Cerebellar cortex (tissue), 1 donor: ENCODE measurements at places on chromosomes 1 and 21.
A peak's percentile ranks its signal among the peaks of the same experiment; 100 is the strongest.

DNA sequence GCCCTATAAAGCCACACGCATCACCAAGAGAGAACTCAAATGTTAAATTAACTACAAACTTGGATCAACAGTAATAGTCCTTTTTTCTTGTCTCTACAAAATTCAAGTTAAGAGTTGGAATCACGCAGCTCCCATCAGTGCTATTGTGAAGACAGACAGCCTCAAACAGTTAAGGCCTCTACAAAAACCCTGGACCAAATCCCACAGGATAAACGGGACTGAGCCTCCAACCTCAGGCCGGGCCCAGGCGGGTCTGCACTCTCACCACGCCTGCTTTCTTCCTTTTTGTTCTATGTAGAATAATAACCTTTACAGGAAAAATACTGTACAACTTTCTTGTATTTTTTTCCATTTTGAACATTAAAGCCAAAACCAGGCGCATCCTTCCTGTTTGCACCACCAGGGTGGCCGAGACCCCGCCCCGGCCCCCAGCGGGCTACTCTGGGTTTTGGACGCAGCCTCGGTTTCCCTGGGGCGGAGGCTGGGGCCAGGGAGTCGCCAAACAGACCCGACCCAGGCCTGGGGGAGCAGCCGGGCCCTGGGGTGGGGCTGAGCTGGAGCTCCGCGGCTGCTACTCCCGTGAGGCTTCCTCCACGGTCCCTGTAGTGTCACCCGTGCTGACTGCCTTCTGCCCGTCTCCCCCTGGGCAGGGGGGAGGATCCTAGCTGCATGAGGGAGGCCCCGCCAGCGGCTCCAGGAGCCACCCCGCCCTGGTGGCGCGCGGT is 158.4 kb downstream of the CASZ1 start:
- DNase-seq, result no peak

DNA sequence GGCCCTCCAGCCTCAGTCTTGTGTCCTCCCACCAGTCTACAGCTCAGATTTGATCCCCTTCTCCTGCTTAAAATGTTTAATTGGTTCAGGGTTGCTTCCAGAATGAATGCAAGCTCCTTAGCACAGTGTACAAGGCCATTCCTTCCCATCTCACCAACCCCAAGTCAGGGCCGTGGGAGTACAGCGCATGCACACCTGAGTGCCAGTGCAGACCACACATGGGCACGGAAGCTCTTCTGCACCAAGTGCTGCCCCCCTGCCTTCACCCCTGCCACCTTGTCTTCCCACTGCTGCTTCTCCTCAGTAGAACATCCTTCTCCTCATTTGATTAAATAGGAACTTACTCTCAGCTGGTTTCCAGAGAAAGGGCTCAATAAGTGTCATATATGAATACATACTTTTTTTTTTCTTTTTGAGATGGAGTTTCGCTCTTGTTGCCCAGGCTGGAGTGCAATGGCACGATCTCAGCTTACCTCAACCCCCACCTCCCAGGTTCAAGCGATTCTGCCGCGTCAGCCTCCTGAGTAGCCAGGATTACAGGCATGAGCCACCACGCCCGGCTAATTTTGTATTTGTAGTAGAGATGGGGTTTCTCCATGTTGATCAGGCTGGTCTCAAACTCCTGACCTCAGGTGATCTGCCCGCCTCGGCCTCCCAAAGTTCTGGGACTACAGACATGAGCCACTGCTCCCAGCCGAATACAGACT is 9.3 kb downstream of the PMF1 start:
- no peak for DNase-seq

GRCh38 chr1:201706109-201706508 is 122.8 kb upstream of the IPO9 start:
- DNase-seq, result no peak

- DNase-seq, result no peak
Measured at GRCh38 chr21:42453986-42454570, 41.9 kb downstream of the RSPH1 start.

- no peak for DNase-seq
Measured at GRCh38 chr21:34100790-34101189, 27.4 kb downstream of the MRPS6 start.

DNA sequence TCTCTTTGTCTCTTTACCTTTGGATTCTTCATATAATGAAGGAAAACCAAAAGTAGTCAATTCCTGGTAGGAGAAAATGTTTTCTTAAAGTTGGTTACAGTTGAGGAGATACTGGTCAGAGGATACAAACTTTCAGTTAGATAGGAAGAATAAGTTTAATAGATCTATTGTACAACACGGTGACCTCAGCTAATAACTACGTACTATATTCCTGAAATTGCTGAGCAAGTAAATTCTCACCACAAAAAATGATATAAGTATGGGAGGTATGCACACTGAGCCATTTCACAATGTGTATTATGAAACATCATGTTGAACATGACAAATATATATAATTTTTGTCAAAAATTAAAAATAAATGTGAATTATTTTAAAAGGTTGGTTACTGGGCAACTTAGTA is 20.4 kb downstream of the SSX2IP start:
- DNase-seq, result no peak

DNA sequence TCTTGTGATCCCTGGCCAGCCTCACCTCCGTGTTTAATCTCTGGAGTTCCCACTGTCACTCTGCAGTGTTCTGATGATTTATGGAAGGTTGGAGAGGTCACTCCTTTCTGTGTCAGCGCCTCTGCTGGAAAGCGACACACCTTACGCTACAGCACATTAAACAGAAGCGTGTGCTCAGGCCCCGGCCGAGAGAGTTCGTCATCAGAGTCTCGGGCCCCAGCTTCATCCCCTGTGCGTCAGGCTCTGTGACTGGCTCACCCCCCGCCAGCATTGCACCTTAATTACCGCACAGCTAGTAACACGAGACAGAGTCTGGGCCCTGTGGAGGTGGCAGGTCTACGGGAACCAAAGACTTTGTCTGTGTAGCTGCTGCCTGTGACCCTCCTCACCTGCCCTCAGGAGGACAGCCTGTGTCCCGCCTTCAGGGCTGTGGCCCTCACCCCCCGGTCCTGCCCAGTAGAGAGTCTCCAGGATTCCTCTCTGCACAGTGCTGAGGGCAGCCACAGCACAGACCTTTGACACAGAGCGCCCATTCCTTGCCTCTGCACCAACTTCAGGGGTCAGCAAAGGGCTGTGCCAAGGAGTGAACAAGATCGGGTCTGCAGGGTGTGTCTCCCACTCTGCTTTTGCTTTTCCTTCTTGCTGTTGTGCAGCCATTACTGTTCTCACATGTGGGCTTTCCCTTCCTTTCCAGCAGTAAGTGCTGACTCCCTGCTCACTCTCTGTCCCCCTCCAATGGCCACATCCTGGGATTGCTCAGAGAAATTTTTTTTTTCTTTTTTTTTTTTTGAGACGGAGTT is 157.6 kb downstream of the PGBD5 start:
- DNase-seq, result peak; percentile 54

DNA sequence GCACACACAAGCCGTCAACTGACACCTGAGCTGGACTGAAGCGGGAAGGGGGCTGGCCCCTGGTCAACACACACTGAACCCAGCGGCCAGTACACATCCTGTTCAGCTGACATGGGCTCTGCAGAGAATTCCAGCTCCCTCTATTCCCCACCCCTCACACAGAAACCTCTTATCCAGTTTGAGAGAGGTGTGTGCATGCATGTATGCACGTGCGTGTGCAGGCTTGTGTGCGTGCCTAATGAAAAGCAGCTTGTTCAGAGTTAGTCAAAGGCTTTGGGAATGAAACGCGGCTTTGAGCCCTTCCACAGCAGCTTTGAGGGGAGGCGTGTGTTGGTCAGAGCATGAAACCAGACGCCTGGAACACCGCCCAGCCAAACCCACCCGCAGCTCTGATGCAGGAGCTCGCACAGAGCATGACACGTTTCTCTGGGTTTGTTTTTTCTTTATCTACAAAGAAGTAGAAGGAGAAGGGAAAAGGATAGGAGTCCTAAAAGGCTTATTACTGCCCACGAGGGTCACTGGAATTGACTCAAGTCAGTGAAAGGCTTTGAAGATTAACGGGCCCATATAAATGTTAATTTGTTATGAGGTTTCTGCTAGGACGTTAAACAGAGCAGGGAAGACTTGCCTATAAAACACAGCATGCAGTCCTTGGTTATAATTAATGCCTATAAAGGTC is 184.2 kb downstream of the ETS2 start:
- DNase-seq, result no peak
